AG08395 (cell line): ENCODE measurements at places on chromosomes 3 and 15.
A peak's percentile ranks its signal among the peaks of the same experiment; 100 is the strongest.

DNA sequence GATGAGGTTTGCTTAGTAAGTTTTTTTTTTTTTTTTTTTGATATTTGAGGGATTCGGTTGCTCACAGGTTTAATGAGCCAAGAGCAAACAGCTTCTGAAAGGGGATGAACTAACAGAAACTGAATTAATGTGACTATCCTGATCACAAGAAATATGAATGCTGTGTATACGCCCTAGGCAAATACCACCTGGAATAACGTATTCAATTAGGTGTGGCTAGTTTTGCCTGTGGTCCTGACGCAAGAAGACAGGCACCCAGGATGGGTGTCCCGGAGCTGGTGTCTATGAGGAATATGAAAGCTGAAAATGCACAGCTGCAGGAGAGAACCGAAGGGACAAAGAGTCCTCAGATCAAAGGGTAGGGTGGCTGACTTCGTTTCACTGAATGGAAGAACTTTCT, 14.6 kb downstream of the LSG1 start:
- no peak for DNase-seq

DNA sequence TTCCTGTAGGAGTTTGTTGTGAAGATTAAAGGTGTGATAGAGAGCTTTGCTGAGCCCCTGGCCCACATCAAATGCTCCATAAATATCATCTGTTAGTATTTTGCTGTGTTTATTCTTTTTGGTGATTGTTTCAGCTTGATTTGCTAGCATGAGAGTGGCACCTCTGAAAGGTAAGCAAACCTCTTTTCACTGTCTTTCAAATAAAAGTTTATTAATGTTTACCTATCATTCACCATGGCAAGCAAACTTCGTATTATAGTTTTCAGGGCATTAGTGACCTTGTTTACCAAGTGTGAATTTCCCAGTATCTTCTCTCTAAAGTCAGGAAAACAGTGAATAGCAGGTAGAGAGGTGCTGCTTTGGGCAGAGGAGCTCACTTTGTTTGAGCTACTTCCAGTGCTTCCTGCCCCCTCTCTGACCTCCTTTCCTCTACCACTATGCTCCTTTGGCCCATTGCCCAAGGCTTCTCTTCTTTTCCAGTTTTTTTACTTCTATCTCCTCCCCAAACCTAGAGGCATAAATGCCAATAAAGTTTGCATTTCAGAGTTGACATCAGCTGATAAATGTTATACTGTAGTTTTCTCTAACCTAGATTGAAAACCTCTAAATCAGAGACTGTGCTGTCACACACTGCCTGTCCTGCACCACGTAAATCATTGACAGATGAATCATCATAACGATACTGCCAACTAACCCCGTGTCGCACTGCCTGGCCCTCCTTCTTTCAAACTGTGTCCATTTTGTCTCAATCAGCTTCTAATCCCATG, 569.0 kb downstream of the TUSC7 start:
- peak; percentile 2 for DNase-seq

DNA sequence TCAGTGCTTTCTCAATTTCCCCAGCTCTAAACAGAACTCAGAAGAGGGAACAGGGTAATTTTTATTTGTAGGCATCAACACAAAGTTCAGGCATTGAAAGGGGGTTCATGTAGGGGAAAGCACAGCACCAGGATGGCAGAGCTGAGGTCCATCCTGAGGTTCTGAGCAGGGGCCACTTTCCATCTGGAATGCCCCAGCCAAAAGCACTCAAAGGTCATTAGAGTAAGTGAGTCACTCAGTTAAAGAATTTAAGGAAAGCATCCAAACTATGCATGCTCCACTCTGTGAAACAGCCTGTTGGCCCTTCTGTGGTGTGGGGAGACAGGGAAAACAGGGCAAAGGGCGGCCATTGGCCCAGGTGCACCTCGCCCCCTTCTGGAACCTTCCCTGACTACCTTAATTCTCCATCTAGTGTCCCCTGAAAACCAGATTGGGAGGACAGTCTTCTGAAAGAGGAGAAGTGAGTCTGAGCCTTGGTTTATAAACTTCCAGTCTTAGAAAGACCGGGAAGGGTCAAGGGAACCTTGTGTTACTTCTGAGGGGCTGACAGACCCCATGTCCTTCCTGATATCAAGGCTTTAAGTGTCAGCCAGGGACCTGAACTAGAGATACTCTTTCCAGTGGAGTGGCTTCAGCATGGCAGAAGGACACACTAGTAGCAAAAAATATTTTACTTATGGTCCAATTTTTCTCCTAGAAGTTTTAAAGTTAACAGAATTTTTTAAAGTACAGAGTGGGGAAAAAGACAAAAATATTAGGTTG, 133.3 kb downstream of the MYLK start:
- DNase-seq = peak; percentile 85

DNA sequence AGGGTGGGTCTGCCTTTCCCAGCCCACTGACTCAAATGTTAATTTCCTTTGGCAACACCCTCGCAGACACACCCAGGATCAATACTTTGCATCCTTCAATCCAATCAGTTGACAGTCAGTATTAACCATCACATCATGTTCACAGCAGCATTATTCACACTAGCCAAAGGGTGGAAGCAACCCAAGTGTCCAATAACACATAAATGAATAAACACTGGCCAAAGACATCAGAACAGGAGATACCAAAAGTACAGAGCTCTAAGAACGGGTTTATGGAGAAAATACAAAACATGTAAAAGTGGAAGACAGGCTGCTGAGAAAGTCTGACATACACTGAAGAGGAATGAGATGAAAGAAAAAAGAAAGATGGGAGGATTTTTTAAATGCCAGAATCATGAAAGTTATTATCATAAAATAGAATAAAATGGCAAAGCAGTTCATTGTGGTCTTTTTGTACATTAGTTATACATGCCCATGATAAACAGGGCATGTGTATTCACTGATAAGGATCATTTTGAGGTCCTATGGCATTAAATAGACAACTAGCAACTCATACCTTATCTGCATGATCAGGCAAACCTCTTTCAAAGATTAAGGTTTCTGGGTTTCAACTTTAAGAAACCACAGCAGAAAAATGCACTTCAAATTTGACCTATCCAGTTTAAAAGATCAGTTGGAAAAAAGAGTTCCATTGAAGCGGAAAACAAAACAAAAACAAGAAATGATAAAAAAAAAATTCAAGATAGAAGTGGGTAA, 22.9 kb downstream of the DNAAF4 start:
- DNase-seq = no peak

DNA sequence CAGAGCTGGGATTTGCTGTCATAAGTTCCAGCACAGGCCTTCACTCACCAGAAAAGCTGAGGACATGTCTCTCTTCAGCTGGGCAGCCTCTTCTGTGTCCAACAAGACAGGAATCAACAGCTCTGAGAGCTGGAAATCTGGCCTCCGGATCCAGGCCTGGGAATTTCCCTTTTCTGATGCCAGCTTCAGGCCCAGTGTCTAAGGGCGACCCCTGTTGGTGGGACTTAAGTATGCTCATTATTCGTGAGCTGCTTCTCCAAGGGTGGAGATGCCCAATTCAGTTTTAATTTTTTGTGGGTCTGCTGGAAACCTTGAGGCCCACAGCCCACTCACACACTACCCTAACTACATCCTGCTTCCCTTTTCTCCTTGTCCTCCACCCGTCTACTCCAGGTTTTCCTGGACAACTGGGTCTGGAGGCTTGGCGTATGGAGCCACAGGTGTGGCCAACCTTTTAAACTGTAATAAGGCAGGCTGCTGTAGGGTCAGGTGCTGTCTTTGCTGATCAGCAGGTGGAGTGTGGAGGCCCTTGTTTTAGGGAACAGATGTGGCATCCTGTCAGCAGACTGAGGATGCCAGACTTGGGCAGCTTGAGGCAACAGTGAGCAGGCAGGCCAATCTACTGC, 2.6 kb upstream of the CEMIP start:
- DNase-seq = no peak

DNA sequence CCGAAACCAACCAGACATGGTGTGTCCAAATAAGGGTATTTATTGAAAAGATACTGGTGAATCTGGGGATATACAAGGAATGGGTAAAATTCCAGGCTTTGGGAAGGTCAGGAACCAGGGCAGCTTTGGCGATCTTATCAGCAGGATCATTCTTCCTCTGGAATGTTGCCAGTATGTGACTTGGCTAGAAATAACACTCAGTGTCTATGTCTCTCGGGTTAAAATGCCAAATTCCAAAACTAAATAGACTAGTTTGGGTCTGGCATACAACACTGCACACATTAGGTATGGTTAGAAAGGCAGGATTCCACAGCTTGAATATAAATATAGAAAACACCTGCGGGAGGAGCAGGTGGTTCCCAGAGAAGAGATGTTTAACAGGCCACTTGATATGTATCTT, 220.2 kb upstream of the CD96 start:
- DNase-seq = no peak

DNA sequence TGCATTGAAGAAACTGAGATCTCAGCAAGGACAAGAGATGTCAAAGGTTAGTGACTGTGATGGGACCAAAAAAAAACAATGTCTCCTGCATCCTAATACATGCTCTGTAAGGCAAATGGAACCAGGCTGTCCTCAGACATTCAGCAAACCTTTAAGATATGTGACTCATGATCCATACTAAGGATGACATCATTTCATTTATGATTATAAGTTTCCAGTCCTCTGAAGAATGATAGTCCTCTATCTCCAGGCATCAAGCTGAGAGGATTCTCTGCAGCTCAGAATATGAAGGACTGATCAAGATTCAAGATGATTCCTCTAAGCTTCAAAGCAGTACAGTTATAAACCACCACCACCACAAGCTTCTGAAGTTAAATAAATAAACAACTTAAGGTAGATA, 47.6 kb downstream of the SSR3 start:
- DNase-seq = no peak

DNA sequence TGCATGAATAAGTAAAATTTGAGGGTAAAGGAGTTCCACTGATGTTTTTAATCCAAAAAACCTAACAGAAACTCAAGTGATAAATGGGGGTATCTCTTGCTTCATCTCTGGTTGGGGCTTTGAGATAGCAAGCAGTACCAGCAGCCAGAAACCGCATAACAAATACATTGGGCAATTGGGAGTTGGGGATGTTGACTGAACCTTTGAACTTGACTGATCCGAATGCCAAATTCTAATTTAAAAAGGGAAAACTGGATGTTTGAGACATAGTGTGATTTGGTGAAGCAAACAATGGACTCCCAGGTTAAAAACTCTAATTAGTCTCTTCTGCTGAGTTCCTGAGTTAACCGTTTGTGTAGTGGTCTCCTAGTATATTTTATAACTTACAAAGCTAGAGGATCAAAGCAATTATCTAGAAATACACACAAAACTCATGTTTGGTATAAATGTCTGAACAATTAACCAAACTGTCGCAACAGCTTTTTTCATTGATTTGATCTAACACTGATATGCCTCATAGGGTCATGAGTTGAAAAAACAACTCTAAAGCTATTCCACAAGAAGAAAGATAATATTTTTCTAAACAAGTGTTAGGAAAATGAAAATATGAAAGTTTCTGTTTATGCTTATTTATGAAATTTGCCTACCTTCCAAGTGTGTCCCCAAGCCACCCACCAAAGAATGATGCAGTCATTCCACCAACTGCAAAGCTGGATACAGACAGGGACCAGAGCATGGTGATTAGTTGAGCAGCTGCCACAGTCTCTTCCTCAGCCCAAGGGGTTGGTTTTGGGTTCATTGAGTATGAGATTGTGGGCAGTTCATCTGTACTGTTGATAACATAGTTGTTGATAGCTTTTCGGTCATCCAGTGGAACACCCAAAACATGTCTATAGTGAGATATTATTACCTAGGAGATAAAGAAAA, 12.4 kb downstream of the SLC2A2 start:
- no peak for DNase-seq

- DNase-seq = no peak
Observed at GRCh38 chr15:68206711-68207151, 1.6 kb upstream of the CALML4 start.

- no peak for DNase-seq
Observed at GRCh38 chr3:48038971-48039481, 22.8 kb upstream of the MAP4 start.

DNA sequence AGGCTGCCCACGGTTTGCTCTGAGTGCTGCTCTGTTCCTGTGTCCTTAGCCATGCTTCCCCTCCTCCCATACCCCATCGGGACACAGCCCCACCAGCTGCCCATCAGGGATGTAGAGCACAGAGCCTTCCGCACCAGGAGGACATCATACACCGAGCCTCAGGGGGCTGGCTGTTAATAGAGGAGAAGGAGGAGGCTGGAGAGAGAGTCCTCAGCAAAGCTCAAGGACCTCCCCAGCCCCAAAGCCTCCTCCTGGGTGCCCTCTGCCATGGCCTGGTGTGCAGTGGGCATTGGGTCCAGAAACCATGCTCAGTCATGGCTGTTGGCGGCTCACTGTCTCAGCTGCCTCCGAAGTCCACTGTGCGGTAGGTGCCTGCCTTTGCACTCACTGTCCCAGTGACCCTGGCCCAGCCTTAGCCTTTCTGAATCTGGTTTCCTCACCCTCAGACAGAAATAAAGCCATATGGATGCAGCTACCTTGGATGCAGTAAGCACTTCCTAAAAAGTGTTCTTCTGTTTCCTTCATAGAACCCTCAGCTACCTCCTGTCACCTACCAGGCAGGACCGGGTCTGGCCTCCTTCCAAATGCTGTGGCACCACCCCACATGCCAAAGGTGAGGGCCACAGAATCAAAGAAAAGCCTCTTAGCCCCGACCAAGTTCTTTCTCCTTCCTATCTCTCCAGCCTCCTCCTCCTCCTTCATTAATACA, 53.9 kb downstream of the ACAD9 start:
- DNase-seq = no peak

DNA sequence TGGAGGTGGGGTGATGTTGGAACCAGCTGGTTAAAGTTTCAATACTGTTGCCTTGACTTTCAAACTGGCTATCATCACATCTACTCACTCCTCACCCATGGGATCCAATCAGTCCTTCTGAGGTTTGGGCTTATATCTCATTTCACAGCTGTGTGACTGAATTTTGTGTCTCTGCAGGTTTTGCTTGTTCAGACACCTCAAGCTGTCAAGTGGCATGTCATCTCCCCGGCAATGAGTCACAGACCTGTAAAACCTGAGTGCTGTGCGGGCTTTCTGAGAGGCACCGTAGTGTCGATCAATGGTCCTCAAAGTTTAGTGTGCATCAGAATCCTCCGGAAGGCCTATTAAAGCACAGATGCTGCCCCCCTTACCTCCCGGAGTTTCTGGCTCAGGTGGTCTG, 86.4 kb upstream of the RORA start:
- no peak for DNase-seq

- DNase-seq = no peak
Observed at GRCh38 chr3:124768812-124769211, 38.6 kb downstream of the UMPS start.
